ENCODE measurements at places on chromosomes 11 and 22. TPM values are rescaled to one million over a fixed set of nuclear protein-coding genes. Genes with fewer than 3 reads are reported as not detected.

- no peak for DNase-seq
These were observed 55.0 kb upstream of the USP47 start for GRCh38 chr11:11786771-11787170.

DNA sequence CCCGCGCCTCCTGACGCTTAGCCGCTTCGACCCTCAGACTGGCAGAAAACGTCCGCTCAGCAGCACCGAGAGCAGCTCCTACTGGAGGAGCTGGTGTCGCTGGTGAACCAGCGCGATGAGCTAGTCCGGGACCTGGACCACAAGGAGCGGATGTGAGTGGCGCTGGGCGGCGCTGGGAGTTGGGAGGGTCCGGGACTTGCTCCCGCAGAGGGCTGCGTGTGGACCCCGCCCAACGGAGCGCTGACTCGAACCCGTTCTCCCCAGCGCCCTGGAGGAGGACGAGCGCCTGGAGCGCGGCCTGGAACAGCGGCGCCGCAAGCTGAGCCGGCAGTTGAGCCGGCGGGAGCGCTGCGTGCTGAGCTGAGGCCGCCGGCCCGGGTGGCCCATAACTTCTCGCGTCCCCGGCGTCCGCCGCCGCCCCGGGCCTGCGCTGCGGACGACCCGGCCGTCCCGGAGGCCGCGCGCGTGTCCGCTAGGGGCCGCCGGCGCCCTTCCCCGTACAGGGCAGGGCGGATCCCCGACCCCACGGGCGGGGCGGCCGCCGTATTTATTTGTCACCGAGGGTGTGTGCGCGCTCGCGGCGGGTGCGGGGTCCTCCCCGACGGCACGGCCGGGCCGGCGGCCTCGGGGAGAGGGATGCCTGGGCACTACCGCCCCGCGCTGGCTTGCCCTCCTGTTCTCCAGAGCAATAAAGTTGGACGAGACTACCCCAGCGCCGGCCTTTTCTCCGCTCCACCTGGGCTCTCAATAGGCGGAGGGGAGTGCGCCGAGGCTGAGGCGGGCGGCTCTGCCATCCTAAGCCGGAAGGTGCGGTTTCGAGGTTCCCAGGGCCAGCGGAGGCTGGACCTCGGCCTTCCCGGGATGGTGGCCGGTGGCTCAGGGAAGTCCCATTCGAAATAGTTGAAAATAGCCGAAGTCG is 3.4 kb downstream of the KCNK7 start:
- DNase-seq: no peak

The TRMU gene
- 93.0 TPM for total RNA-seq

The CYP2D6 gene
- total RNA-seq: 10.7 TPM

The NLRP14 gene
- total RNA-seq: not detected

The TBC1D22A gene
- total RNA-seq: 49.0 TPM
